ENCODE measurements at places on chromosomes 5 and 9.

DNA sequence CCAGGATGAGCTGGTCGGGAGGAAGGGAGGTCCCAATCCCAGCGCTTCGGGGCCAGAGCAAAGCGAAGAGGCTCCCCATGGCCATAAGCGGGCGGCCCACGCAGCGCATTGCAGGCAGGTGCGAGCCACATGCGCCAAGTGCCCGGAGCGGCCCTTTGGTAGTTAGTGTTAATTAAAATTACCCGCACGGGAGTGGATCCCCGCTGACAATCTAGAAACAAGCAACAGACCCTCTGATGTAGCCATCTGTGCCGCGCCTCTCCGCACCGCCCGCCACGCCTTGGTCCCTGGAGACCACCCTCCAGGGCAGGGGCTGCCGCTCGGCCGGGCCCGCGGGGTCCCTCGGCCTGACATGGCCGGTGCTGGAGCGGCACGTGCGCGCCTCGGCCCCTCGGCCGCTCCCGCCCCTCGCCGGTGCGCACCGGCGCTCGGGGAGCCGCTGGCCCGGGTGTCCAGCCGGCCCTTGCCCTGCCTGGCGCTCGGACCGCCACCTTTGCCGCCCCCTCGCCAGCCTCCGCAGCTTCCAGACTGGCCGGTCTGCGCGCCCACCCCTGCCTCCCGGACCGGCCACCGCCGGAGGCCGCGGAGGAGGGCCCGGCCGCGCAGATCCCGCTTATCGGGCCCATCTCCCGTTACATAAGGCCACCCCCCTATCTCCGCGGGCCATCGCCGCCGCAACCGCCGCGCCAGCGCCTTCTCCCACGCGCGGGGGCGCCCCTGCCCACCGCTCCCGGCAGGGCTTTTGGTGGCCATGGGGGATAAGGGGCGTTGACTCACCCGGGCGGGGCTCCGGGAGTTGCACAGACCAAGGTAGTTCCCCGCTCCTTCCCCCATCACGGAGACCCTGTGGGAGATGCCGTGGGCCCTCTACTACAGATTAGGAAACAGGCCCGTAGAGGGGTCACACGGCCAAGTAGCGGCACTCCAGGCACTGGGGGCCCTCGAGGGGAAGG is 1.9 kb upstream of the IL13 start:
- no peak for DNase-seq

- no peak for DNase-seq
These were observed 107.2 kb upstream of the MAMDC2 start for GRCh38 chr9:69936427-69936826.

DNA sequence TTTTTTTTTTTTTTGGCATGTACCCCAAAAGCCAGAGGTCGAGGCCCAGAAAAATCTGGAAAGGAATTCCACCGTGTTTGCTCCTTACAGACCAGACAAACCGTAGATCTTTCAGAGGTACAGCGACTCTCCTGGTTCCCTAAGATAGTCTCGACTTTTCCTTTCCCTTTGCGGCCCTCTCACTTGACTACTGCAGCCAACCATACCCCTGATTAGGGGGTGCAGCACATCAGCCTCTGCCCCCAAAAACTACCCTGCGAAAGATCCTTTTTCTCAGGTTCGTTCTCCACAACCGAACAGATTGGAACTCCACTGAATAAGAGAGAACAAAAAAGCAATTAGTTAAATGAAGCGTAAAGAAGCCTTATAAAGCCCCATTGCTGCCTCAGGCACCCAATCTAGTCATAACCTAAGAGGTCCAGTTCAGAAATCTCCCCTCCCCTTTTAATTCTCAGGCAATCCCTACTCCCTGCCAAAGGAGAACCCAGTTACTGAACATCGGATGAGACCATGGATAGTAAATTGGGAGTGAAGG is 379 bp upstream of the TICAM2 start:
- no peak for DNase-seq

GRCh38 chr5:124467745-124468144 is 278.7 kb downstream of the ZNF608 start:
- no peak for DNase-seq

GRCh38 chr5:122908108-122908507 is 62.7 kb downstream of the SNX24 start:
- DNase-seq = no peak

DNA sequence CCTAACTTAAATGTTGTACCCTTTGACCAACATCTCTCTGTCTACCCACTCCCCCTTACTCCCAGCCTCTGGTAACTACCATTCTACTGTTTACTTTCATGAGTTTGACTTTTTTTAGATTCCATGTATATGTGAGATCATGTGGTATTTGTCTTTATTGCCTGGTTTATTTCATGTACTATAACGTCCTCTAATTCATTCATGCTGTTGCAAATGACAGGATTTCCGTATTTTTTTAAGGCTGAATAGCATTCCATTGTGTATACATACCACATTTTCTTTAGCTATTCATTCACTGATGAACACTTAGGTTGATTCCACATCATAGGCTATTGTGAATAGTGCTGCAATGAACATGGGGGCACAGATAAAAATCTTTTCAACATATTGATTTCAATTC is 11.8 kb upstream of the NDUFB6 start:
- no peak for DNase-seq

DNA sequence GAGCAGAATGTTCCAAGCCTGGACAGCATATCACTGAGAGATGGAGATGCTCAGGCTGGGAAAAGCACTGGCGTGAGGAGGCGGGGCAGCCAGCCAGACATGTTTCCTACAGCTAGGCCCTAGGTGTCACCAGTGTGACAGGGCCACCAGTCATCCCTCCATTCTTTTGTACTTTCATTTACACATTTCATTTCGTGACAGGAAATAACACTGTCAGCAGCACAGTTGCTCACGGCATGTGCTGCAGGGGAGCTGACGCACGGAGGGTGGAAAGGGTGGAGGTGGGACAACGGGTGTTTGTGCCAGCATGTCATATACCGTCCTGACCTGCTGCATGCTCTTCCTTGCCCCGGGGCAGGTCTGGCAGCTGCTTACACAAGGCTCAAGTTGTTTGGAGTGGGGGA is 14.8 kb upstream of the CEMIP2 start:
- DNase-seq = peak; percentile 81

- DNase-seq = no peak
These were observed 25.4 kb upstream of the SARDH start for GRCh38 chr9:133763272-133764183.

DNA sequence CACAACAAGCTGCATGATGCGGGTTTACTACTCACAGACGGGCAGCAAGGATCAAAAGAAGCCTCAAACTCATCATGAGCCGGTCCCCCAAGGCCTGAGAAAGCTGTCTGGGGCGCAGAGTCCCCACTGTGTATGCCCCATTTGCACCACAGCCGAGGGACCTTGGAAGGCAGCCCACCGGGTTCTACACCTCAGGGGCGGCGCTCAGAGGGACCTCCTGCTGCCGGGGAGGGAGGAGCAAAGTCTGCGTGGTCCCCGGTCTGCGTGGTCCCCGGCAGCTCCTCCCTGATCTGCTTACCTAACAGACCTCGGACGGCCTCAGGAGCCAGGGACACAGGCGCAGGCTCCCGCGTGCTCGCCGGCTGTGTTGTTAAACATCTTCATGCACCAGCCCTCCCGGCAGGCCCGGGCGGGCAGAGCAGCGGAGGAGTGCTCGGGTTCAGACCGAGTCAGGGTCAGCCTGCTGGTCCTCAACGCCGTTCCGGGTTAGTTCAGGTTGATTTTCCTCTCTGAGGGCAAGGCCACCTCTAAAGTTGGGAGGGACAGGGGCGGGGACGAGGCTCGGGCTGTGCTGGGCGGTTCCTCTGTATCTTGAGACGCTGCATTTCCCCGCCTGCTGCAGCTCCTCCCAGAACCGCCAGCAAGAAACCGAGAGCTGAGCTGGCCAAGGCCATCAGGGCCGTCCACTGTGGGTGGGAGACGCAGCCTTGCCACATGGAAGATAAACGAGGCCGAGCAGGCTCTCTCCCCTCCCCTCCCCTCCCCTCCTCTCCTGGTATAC is 74.6 kb downstream of the MRPL36 start:
- no peak for DNase-seq

DNA sequence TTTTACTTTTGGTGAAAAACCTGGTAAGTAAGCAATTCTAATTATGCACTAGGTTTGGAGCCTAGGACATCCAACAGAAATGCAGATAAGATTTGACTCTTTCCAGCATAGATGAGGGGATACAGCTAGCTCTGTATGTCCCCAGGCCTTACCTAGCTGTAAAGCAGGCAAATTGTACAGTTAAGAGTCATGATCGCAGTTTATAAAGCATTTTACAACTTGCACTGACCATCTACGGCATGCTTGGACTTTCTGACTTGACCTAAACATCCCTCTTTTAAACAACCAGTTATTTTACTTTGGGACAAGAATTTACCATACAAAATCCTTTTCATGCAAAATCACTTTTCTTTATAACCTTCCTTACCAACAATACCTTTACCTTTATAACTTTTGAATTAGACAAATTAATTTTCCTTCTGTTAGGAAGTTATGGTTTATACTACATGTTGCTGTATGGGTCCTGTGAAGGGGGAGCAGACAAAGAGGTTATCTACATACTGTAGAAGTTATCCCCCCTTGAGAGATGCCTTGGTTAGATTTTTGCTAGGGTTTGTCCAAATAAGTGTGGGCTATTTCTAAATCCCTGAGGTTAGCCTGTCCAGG is 36.8 kb downstream of the FGD3 start:
- no peak for DNase-seq

DNA sequence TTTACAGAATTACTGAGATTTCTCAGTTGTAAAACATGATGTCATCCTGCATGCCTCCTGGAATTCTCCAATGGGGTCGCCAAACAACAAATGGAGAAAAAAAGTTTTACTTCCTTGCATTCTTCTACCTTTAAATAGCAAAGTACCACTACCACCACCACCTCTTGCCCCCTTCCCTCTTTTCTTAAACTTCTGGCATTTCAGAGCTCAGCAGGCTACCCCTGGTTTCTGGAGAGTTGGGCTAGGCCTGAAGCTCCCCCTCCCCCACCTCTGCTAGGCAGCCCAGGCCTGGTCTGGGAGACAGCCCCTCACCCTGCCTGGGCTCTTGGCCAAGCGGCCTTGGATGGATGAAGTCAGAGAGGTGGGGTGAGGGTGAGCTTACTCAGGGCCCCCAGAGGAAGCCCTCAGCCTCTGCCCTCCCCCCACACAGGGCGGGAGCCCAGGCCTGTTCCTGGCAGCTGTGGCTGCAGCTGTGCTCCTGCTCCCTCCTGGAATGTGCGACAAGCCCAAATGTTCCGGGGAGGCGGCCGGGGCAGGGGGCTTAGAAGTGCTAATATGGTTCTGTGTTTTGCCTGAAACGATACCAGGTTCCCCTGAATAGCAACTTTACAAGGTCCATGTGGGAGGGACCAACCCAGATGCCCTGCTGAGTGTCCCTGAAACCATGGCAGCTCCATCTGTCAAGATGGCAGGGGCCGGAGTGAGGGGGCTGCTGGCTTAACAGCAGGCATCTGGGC is 6.0 kb upstream of the CCIN start:
- DNase-seq = no peak

DNA sequence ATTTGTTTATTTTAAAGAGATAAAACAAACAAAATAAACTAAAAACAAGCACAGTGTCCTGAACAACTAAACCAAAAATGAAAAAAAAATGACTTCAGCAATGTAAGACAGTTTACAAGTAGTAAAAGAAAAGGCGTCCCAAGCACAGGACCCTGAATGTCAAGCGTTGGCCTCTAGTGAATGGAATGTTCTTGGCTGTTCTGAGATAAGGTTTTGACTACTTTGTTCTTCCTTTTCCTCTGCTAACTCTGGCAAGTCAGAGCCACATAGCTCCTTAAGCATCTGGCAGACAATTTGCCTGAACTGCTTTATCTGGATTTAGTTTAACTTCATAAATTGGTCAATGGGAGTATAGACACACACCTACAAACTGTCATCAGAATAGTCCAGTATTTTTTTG is 655.2 kb downstream of the ANXA1 start:
- DNase-seq = no peak

- peak; percentile 88 for DNase-seq
These were observed 2.1 kb upstream of the ANXA2R start for GRCh38 chr5:43042176-43042625.

- DNase-seq = no peak
These were observed 5.3 kb downstream of the MACROH2A1 start for GRCh38 chr5:135393691-135394090.

DNA sequence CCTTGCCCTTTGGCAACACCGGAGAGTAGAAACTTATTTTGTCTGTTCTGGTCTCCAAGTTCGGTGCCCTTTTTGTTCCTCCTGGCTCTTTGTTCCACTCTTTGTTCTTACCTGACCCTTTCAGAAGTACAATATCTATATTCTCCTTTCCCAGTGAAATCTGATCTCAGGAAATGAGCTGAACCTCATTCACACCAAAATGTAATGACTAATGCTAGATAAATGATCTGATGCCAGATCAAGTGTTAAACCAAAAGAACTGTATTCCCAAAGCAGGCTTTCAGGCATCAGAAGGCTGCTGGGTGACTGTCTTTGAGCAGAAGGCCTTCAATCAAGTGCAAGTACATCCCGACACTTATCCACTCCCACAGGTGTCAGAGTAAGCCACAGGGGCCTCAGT is 156.4 kb downstream of the SPOCK1 start:
- DNase-seq = no peak

- DNase-seq = no peak
These were observed 48.3 kb upstream of the POU4F3 start for GRCh38 chr5:146290318-146290717.

GRCh38 chr9:80305136-80305535 is 733.4 kb downstream of the TLE4 start:
- DNase-seq = no peak

GRCh38 chr5:134073404-134073803 is 41.1 kb upstream of the TCF7 start:
- DNase-seq = no peak

DNA sequence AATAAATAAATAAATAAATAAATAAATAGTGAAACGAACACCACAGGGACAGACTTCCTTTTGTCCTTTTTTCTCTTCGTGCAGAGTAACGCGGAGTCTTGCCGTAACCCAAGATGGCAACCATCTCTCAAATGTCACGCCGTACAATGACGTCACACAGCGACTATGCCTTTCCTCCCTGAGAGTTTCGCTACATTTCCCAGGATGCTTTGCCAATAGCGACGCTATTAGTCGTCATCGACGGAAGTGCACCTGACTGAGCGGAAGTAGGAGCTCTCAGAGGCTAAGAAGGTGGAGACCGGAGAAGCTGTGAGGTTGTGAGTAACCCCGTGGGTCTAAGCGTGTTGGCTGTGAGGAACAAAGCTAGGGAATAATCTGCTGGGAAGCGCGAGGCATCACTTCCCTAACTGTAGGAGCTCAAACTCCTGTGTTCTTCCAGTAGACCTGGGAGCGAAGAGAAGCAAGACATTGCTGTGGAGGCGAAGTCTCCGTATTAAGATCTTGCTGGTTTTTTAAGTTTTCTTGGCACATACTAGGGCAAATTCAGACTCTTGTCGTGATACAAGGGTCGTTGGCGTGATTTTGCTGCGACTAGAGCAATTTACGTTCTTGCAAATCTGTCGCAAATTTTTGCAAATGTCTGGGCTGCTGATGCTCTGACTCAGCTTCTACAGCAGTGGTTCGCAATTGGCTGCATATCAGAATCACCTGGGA is at the start of gene TTC1:
Gene TTC1, plus strand, starts transcription at position 263 of the 714 bp plus-strand sequence. CDS start 1,390 bp downstream, outside the sequence.
- DNase-seq = peak; percentile 93

GRCh38 chr9:127221695-127222094 is 42.9 kb upstream of the GARNL3 start:
- no peak for DNase-seq

Measured in stimulated activated naive CD4-positive, alpha-beta T cell (primary cell).